Activated T-cell treated with anti-CD3 and anti-CD28 coated beads, Interleukin-2, amount 50 U/mL, for 72 hours (primary cell): ENCODE measurements at places on chromosomes 5 and 9. TPM values are rescaled to one million over a fixed set of nuclear protein-coding genes. Genes with fewer than 3 reads are reported as not detected.

SLC6A3 gene
- not detected for total RNA-seq

DNA sequence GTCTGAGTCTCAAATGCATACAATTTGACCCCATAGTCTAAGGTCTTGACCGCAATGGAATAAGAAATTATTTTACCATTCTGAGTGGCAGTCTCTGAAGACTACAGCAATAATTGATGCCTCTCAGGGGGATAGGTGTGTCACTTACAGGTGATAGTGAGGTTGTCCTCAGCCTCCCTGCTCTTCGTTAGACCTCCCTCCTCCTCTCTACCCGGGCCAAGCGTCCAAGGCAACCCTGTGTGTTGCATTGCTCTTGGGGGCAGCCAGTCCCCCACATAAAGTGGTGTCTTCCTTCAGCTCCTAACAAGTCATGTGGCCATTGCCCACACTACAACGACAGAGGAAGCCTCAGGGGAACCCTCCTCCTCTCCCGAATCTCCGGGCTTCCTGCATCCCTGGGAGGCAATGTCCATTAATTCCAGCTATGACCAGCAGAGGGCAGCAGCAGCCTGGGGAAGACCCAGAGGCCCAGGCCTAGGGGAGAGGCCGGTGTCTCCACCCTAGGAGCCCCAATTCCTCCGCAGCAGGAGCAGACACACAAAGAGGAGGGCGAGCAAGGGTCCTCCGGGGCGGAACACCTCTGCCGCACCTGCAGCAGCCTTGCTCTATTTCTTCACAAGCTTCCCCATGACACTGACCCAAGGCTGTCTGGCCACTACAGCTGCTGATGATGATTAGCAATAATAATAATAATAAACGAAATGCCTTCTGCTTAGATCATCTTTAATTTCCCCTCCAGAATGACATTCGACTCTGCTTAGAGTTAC, 134.8 kb downstream of the KCNIP1 start:
- peak; percentile 72 for DNase-seq

GRCh38 chr9:127423476-127423933, 677 bp upstream of the ZNF79 start:
- no peak for DNase-seq

- DNase-seq, result no peak
Observed at GRCh38 chr9:135070964-135071735, 16.3 kb upstream of the OLFM1 start.

DNA sequence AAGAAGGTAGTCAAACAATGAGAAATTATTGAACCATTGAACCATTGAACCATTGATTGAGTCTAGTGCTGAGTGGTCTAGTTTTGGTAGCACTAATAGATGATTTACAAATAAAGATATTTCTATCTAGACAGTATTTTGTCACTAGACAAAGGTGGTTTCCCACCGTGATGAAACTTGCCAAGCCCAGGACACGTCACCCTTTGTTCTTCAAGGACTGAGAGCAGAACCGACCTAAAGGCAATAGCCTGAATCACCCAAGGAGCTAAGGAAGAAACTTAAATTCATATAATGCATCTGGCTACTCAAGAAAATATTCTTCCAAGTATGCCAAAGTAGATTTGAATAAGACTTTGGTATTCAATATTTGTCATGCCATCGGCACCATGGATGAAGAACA, 103.3 kb downstream of the ESM1 start:
- DNase-seq, result no peak

- DNase-seq, result no peak
Observed at GRCh38 chr5:168790671-168791250, 211.6 kb upstream of the PANK3 start.
